ENCODE measurements at places on chromosomes 16 and 17. TPM values are rescaled to one million over a fixed set of nuclear protein-coding genes. Genes with fewer than 3 reads are reported as not detected.

The KRTAP3-2 gene
- total RNA-seq: not detected

The CMTM4 gene
- 1.4 TPM for total RNA-seq

The FOXN1 gene
- not detected for total RNA-seq

- H3K4me3 ChIP-seq: no peak overlapping the region
- no peaks in the 10 kb centered on the region for H3K4me1 ChIP-seq
- H3K36me3 ChIP-seq: no peaks in the 10 kb centered on the region
These were observed 55.4 kb downstream of the GP2 start for GRCh38 chr16:20271893-20272292.

- peaks cover 35% of the 10 kb centered on the region for H3K27me3 ChIP-seq
- no peak for DNase-seq
- no peaks in the 10 kb centered on the region for H3K36me3 ChIP-seq
- H3K4me1 ChIP-seq: peaks cover 10% of the 10 kb centered on the region
These were observed 2.6 kb upstream of the SPHK1 start for GRCh38 chr17:76381633-76382350.

GRCh38 chr17:15408803-15409202 is 58.6 kb downstream of the CDRT4 start:
- H3K36me3 ChIP-seq: no peaks in the 10 kb centered on the region
- no peak overlapping the region for H3K27ac ChIP-seq
- H3K4me3 ChIP-seq: no peak overlapping the region

DNA sequence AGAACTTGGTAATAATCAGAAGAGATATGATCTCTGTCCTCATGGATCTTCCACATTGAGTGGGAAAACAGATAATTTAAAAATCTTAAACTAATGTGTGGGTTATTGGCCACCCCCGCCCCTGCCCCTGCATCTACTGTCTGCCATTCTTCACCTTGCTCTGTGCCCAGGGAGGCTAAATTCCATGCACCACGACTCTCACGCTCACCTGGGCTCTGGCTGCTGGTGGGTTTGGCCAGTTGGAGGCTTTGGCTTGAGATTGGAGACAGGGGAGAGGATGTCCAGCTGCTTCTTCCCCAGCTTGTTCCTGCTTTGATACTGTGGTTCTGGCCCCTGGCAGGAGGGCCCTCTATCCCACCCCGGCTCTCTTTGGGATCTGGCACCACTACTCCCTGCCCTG is 127.9 kb downstream of the IRX5 start:
- no peaks in the 10 kb centered on the region for H3K4me1 ChIP-seq
- no peak for DNase-seq
- H3K4me3 ChIP-seq: no peak overlapping the region
- H3K27me3 ChIP-seq: peaks cover 9% of the 10 kb centered on the region

- H3K4me1 ChIP-seq: no peaks in the 10 kb centered on the region
- no peak for DNase-seq
- H3K27ac ChIP-seq: no peak overlapping the region
- no peaks in the 10 kb centered on the region for H3K36me3 ChIP-seq
- no peak overlapping the region for H3K4me3 ChIP-seq
- no peaks in the 10 kb centered on the region for H3K27me3 ChIP-seq
These were observed 70.1 kb upstream of the MPHOSPH6 start for GRCh38 chr16:82240111-82240510.

- H3K4me1 ChIP-seq: no peaks in the 10 kb centered on the region
- H3K36me3 ChIP-seq: no peaks in the 10 kb centered on the region
- no peak overlapping the region for H3K27ac ChIP-seq
- no peak overlapping the region for H3K4me3 ChIP-seq
- DNase-seq: no peak
These were observed 23.3 kb upstream of the CACNG4 start for GRCh38 chr17:66941249-66941648.

DNA sequence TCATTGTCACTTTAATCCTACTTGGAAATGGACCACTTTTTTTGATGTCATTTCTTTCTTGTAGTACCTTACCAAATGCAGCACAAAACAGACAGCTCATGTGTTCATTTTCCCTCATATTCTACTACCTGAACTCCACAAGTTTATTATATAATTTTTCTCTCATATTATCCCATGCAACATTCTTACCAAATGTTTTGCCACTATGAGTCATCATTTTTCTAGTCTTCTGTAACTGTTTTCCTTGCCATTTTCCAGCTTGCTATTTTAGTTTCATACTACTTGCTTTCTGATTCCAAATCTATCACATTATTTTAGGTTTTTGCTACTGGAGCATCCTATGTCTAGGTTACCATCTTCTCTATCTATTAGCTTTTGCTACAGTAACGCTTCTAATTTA is 332.7 kb downstream of the ZFHX3 start:
- DNase-seq: no peak
- H3K27me3 ChIP-seq: no peaks in the 10 kb centered on the region
- no peak overlapping the region for H3K27ac ChIP-seq
- H3K36me3 ChIP-seq: no peaks in the 10 kb centered on the region
- H3K4me1 ChIP-seq: no peaks in the 10 kb centered on the region

DNA sequence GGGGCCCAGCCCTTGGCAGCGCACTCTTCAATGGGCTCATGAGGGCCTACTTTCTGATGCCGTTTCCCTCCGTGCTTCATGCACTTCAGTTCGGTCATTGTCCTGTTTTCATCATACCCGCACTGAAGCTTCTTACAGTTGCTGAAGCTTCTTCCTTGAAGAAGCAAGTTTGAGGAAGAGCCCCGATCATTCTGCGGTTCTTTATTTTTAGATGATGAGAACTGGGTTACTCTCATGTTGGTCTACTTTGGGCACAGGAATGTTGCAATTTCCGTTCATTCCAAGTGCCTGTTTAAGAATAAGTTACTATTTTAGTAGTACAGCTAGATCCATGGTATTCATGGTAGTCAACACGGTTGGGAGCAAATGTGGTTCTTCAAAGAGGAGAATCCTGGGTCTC is 587.7 kb upstream of the HSBP1 start:
- no peaks in the 10 kb centered on the region for H3K27me3 ChIP-seq
- H3K4me3 ChIP-seq: no peak overlapping the region
- no peaks in the 10 kb centered on the region for H3K4me1 ChIP-seq
- H3K36me3 ChIP-seq: no peaks in the 10 kb centered on the region
- no peak overlapping the region for H3K27ac ChIP-seq
- no peak for DNase-seq

DNA sequence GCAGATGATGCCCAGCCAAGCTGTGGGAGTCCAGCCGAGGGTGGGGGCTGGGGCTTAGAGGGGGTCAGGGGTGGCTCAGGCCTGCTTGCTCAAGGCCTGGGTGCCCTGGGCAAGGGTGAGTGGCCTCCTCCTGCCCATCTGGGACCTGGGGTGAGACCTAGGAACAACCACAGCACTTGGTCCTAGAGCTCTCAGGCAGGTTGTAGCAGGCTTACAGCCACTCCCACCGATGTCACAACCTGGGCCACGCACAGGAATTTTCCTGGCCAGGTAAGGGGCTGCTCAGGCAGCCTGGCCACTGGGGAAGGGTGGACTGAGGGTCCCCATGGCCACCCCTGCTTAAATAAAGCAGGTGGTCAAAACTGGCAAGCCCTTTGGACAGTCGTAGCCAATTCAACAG is 6.3 kb upstream of the SREBF1 start:
- DNase-seq: no peak
- no peaks in the 10 kb centered on the region for H3K27me3 ChIP-seq
- no peak overlapping the region for H3K27ac ChIP-seq
- H3K36me3 ChIP-seq: no peaks in the 10 kb centered on the region
- H3K4me1 ChIP-seq: peaks cover 16% of the 10 kb centered on the region
- no peak overlapping the region for H3K4me3 ChIP-seq

GRCh38 chr17:6249732-6250131 is 179.6 kb downstream of the WSCD1 start:
- H3K4me3 ChIP-seq: no peak overlapping the region
- no peaks in the 10 kb centered on the region for H3K4me1 ChIP-seq
- H3K27me3 ChIP-seq: peaks cover 11% of the 10 kb centered on the region
- no peaks in the 10 kb centered on the region for H3K36me3 ChIP-seq
- DNase-seq: no peak
- no peak overlapping the region for H3K27ac ChIP-seq

GRCh38 chr17:9217151-9218056 is 196.1 kb downstream of the NTN1 start:
- DNase-seq: no peak
- H3K4me1 ChIP-seq: no peaks in the 10 kb centered on the region
- H3K36me3 ChIP-seq: no peaks in the 10 kb centered on the region
- H3K27me3 ChIP-seq: no peaks in the 10 kb centered on the region
- no peak overlapping the region for H3K27ac ChIP-seq

GRCh38 chr17:40456396-40456951 is 13.2 kb downstream of the IGFBP4 start:
- no peak overlapping the region for H3K4me3 ChIP-seq
- H3K27ac ChIP-seq: no peak overlapping the region
- H3K27me3 ChIP-seq: no peaks in the 10 kb centered on the region
- H3K4me1 ChIP-seq: no peaks in the 10 kb centered on the region
- peaks cover 4% of the 10 kb centered on the region for H3K36me3 ChIP-seq

- no peak overlapping the region for H3K27ac ChIP-seq
- H3K27me3 ChIP-seq: no peaks in the 10 kb centered on the region
- peaks cover 4% of the 10 kb centered on the region for H3K36me3 ChIP-seq
- no peak for DNase-seq
- H3K4me1 ChIP-seq: peaks cover 46% of the 10 kb centered on the region
- H3K4me3 ChIP-seq: no peak overlapping the region
These were observed 2.5 kb upstream of the STARD3 start for GRCh38 chr17:39634384-39634871.

DNA sequence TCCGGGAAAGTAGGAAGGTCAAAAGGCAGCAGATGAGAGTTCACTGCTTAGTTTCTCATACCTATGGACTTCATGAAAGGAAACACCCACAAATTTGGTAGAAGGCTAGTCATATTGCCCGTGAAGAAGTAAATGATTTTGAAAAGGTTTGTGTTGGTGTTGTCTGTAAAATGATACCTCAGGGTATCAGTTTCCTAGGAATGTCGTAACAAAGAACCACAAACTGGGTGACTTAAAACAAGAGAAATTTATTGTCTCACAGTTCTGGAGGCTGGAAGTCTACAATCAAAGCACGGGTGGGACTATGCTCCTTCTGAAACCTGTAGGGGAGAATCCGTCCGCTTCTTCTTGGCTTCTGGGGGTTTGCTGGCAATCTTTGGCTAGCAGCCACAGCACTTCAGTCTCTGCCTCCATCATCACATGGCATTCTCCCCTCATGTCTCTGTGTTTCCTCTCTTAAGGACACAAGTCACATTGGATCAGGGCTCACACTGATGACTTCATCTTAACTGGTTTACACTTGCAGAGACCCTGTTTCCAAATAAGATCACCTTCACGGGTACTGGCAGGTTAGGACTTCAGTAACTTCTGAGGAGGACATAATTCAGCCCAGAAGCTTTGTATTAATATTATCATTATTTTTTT is 2.0 kb upstream of the NAE1 start:
- H3K36me3 ChIP-seq: no peaks in the 10 kb centered on the region
- no peak overlapping the region for H3K27ac ChIP-seq
- H3K27me3 ChIP-seq: peaks cover 19% of the 10 kb centered on the region
- no peak for DNase-seq
- H3K4me1 ChIP-seq: peaks cover 8% of the 10 kb centered on the region

DNA sequence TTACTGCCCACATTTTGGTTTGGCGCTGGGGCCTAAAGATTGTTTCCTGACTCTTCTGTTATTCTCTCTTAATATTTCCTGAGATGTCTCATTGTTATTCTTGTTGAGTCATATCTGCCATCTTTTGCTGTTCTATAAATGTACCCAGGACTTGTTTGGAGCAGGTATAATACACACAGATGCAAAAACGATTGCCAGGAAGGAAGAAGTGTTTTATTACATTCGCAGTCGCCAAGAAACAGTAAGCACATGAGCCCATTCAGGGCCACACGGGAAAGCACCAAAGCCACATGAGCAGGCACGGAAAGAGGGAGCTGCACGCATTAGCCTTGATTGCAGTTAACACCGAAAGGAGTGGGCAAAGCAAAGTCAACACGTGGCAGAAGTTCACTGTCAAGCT is 70.2 kb downstream of the ARHGAP44 start:
- no peak overlapping the region for H3K4me3 ChIP-seq
- H3K36me3 ChIP-seq: no peaks in the 10 kb centered on the region

GRCh38 chr17:5260542-5260941 is 21.5 kb upstream of the RABEP1 start:
- no peak overlapping the region for H3K4me3 ChIP-seq
- H3K36me3 ChIP-seq: no peaks in the 10 kb centered on the region
- no peak overlapping the region for H3K27ac ChIP-seq
- no peaks in the 10 kb centered on the region for H3K27me3 ChIP-seq

- H3K4me3 ChIP-seq: peak within 1 kb of the TSS; percentile 53
- H3K4me1 ChIP-seq: peaks cover 19% of the 10 kb centered on the region
- H3K27me3 ChIP-seq: no peaks in the 10 kb centered on the region
- DNase-seq: peak; percentile 48
- H3K36me3 ChIP-seq: no peaks in the 10 kb centered on the region
These were observed at the start of the genes KCTD19 and LRRC36 for GRCh38 chr16:67326472-67327309. Gene KCTD19 (minus strand): TSS chr16:67326741. CDS start chr16:67326707, 34 bp downstream. Gene LRRC36 (plus strand): TSS chr16:67326815. CDS start chr16:67326863, 48 bp downstream.

DNA sequence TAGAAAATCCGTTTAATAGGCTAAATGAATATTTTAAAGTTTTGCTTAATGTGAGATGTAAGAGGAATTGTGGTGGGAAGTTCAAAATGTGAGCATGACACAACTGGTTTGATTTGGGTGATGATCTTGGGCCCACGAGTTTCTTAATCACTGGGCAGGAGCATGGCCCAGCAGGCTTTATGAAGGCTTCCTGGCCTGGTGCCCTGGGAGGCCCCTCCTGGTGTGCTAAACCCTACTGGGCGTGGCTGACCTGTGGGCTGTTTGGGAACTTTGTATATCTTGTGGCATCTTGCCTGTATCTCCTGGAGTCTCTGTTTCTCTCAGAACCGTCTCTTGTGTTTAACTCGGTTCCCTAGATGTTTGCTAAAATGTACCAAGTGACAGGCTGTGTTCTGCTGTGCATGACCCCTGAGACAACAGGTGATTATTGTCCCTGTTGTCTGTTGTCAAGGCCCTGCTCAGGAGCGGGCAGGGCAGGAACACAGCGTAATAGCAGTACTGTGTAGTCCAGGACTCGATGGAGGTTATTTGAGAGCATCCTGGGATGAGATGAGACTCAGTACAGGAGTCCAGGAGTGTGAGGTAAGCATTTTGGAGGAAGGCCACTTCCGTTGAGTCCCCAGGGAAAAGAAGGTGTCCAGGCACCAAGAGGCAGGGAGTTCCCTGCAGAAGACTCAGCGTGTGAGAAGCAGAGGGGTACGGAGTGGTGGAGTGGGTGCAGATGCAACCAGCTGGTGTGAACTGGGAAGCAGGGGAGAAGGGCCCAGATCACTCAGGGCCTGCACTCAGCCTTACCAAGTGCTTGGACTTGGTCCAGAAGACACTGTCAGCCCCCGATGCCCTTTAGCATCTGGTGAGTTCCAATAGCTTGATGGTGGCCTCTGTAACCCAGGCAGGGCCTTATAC is 48.5 kb downstream of the B9D1 start:
- peaks cover 44% of the 10 kb centered on the region for H3K27me3 ChIP-seq
- peaks cover 2% of the 10 kb centered on the region for H3K36me3 ChIP-seq
- H3K27ac ChIP-seq: no peak overlapping the region
- DNase-seq: no peak
